ENCODE measurements at places on chromosomes 2 and 18.

GRCh38 chr2:148614322-148615049, 30.1 kb upstream of the EPC2 start:
- DNase-seq = peak; percentile 53

GRCh38 chr18:35303610-35304009, 13.6 kb upstream of the ZSCAN30 start:
- no peak for DNase-seq

GRCh38 chr2:209613649-209614305, 157.9 kb upstream of the UNC80 start:
- DNase-seq = no peak

DNA sequence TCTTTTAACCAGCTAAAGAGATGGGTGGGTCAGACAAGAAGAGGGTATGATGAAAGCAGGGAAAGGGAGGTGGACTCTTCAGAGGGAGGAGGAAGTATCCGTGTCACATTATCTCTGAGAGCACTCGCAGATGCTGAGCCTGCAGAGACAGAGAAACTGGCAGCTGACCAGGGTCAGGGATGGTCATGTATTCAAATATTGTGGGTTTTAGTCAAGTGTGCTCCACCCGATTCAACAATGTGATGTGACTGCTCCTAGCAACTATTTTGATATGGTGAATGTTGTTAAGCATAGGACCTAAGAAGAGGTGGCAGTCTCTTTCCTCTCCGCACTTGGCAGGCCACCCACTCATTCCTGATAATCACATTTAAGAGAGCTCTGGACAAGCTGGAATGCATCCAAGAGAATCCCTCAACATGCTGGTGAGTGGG, 1.3 kb upstream of the CLIP4 start:
- DNase-seq = peak; percentile 55

DNA sequence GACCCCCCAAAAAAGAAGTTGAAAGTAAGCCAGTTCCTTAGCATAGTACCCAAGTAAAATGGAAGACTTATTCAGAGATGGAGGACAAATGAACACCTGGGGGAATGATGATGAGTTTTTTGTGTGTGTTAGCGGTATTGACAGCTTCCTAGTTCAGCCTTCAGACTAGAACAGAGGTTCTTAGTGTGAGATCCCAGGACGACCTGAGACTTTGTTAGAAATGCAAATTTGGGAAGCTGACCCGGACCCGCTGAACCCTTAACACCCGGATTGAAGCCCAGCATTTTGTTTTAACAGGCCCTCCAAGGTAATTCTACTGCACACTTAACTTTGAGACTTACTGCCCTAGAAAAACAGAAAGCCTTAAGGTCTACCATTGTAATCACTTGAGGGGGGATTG, 20.3 kb downstream of the SPOPL start:
- no peak for DNase-seq

DNA sequence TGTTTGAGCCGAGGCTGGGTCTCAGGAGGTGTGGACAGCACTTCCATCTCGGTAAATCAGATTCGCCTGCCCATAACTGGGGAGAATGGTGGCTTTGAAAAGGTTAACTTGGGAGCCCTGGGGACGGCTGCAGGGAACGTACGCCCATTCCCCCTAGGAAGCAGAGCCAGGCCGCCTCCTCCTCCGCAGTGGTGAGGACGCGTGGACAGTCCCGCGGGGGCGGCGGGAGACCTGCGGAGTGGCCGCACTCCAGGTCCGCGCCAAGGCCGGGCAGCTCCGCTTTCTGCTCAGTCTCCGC, 845 bp upstream of the MYCN start:
- DNase-seq = no peak

GRCh38 chr2:38792751-38793150, 14.7 kb downstream of the GEMIN6 start:
- DNase-seq = no peak

- peak; percentile 99 for DNase-seq
Observed at GRCh38 chr2:43018179-43019024, 208.0 kb downstream of the ZFP36L2 start.

- no peak for DNase-seq
Observed at GRCh38 chr2:238820197-238820596, 27.7 kb upstream of the TWIST2 start.

DNA sequence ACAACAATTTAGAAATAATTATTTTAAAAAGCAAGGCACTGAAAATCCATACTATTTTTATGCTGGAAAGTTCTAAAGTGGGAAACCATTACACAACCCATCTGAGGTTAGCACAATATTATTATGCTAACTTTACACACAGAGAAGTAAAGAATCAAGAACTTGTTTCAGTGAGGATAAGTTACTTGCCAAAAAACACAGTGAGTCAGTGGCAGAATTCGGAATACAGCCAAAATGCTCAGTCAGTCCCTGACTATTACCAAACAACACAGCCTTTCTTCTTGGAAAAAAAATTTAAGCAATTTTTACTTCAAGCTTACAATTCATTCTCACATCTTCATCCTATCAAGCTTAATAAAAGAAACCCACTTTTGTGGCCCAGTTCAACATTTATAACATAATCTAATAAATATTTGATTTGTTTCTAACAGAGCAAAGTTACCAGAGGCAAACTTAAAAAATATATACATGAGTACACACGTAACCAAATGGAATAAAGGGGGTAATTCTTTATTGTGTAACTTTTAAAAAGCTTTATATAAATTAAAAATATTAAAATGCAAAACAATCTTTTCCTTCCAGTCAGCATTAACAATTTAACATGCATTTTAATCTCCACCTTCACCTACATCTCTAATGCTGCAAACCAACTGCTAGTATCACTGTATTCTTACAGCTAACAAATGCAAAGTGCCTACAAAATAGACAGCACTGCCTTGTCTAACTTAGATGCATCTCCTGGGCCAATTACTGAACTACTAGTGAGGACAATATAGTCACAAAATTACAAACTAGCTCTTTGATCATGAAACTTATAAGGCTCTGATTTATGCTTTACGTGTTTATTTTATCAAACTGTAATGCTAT, 55.2 kb downstream of the CCDC88A start:
- DNase-seq = peak; percentile 92

DNA sequence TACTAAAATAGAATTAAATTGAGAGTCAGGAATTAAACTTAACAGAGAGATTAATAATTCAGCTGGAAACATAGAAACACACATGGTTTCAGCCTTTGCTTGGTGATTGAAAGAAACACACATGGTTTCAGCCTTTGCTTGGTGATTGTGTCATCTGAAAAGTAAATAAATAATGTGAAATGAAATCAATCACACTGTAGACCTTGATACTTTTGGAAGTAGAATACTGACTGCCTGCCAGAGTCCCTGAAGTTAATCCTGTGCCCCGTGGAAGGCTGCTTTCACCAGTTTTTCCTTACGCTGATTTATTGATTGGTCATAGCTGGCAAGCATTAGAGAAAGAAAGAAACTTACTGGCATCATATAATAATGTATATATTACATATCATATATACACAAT, 1252.7 kb upstream of the FAM98A start:
- DNase-seq = no peak

GRCh38 chr2:216495656-216496055, 3.0 kb upstream of the RPL37A start:
- DNase-seq = peak; percentile 48

DNA sequence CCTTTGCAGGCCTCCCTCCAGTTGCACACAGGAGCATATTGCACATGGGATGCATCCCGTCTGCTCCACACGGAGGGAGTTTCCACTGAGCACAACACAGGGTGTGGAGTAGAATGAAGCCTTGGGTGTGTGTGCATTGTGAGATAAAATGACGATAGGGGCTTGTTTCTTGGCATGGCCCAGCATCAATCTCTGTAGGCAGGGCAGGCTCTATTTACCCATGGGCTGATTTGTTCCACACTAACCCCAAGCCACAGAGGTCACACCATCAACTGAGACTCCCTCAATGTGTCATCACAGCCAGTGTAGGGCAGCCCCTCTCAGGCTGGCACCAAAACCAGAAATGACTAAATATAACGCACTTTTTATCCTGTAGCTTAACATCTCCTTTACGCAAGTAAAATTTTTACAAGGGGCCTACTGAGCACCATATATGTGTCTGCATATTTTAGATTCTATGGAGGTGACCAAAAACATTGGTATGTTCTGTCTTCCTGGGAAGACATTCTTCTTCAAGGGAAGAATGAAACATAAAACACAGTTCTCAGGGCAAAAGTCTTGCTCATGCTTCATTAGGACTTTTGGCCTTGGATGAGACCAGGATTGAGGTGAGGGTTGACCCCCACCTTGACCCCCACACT, 2.7 kb upstream of the GKN1 start:
- peak; percentile 97 for DNase-seq

GRCh38 chr2:121030523-121030922, 254.5 kb downstream of the TFCP2L1 start:
- no peak for DNase-seq

GRCh38 chr2:69422198-69422597, 15.0 kb downstream of the NFU1 start:
- DNase-seq = peak; percentile 12
